ENCODE measurements at places on chromosomes 1 and 21. TPM values are rescaled to one million over a fixed set of nuclear protein-coding genes. Genes with fewer than 3 reads are reported as not detected.

- DNase-seq, result peak; percentile 74
These were observed 41.2 kb downstream of the RRAGC start for GRCh38 chr1:38818175-38818976.

DNA sequence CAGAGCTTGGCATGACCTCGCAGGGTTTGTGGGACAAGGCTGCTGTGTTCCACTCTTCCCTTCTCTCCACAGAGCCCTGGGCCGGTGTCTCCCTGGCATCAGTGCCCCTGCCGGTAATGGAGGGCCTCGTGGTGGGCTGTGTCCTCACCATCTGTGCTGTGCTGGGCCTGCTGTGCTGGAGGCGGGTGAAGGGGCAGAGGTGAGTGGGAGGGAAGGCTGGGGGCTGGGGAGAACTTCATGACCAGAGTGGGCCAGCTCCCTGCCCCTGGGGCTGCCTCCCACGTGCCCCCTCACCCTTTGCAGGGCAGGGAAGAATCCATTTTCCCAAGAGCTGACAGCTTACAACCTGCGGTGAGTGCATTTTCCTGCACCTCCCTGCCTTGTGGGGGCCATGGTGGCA lies 12.0 kb upstream of the LGR6 start:
- DNase-seq, result no peak

DNA sequence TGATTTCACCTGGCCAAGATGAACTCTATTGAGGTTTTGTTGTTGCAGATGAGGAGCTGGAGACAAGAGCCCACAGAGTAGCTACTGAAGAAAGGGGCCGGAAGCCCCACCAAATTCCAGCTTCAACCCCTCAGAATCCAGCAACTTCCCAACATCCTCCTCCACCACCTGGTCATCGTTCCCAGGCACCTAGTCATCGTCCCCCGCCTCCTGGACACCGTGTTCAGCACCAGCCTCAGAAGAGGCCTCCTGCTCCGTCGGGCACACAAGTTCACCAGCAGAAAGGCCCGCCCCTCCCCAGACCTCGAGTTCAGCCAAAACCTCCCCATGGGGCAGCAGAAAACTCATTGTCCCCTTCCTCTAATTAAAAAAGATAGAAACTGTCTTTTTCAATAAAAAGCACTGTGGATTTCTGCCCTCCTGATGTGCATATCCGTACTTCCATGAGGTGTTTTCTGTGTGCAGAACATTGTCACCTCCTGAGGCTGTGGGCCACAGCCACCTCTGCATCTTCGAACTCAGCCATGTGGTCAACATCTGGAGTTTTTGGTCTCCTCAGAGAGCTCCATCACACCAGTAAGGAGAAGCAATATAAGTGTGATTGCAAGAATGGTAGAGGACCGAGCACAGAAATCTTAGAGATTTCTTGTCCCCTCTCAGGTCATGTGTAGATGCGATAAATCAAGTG lies 14.3 kb downstream of the CD2 start:
- DNase-seq, result no peak

DNA sequence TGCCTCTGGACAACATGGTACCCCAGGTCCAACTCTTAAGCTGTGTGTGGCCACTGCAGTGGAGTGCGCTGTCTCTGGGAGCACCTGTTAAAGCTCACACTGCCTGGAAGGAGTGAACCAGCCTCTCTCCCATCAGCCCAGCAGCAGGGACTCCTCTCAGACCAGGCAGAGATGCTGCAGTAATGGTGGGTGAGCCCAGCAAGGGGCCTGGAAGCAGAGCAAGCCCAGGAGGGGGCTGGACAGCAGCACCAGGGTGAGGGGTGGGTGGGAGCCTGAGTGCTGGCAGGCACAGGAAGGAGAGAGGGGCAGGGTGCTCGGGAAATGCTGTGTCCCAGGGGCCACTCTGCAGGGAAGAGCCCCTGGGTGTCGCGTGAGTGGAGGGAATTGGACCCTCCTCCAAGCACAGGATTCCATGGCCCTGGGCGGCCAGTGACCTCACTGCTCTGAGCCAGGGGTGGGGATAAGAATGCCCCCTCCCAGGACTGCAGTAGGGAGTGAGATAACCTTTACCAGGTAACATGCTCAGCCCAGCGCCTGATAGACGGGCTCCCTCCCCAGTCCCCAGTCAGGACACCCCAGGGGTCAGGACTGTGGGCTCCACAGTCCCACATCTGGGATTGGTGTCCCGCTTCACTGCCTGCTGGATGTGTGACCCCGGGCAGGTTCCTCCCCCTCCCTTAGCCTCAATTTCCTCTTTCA lies 313.1 kb downstream of the MATN1 start:
- no peak for DNase-seq

SERTAD4 gene
- 4.7 TPM for polyA plus RNA-seq

DNA sequence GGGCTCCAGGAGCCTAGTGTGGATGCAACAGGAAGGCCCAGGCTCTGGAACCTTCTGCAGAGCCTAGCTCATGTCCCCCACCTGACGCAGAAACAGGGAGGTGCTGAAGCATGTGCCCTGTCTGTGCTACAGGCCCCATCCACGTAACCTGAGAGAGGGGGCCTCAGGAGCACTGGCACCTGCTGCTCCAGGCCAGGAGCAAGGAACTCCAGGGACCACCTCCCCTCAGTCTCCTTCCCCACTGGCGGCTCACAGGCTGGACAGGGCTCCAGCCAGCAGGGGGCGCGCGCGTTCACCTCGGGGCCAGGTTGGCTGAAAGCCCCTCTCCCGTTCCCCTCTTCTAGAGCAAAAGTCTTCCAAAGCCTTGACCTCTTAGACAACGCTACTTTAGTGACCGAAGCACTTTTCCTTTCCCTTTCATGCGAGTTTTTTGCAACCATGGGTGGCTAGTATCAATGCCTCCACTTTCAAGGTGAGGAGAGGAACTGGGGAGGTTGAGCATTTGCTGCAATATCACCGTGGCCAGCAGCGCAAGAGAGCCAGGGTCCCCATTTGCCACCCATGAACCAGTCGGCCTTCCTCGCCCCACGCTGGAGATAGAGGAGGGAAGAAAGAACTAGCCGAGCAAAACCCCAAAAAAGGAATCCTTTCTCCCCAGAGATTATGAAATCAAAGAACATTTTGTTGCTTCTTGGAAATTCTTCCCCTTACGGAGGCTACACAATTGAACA lies 52.4 kb upstream of the GPR157 start:
- DNase-seq, result peak; percentile 75

TMCC2 gene
- polyA plus RNA-seq, result 1.7 TPM

GRCh38 chr1:3427711-3428704 lies 26.5 kb upstream of the ARHGEF16 start:
- DNase-seq, result no peak

- no peak for DNase-seq
These were observed 22.4 kb upstream of the LRRC8C start for GRCh38 chr1:89610457-89611011.

RGS8 gene
- polyA plus RNA-seq, result not detected

DNA sequence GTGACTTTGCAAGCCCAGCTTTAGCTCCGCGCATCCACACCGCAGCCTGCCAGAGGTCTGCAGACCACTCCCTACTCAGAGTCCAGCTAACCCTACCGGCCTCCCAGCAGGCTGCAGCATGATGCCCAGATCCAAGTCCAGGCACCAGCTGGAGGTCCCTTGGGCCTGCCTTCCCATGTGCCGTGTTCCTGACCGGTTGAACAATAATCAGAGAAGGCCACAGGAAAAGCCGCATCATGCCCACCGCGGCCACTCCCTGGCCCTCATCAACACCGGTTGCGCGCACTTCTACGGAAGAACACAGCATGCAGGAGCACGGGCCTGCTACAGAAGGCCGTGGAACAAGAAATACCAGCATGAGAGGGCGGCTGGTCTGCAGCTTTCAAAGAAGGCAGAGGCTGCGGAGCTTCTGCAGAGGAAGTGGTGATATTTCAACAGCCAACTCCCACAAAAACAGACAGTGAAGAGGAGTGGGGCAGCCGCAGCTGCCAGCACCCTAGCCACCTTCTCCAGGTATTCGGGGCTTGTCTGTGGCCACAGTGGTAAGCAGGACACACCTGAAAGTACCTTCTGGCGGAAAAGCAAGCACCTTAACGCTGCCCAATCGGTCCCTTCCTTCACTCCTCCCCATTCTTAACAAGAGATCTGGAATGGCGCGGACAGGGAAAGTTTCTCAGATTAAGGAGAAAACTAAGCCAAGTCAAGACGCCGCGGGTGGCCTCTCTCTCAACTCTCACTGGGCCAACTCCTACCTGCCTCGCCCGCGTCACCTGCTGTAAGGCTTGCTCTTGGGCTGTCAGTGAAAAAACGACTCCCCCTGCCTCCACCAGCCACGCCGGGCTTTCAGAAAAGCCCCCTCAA lies 1.5 kb downstream of the PGBD5 start:
- DNase-seq, result peak; percentile 31

DNA sequence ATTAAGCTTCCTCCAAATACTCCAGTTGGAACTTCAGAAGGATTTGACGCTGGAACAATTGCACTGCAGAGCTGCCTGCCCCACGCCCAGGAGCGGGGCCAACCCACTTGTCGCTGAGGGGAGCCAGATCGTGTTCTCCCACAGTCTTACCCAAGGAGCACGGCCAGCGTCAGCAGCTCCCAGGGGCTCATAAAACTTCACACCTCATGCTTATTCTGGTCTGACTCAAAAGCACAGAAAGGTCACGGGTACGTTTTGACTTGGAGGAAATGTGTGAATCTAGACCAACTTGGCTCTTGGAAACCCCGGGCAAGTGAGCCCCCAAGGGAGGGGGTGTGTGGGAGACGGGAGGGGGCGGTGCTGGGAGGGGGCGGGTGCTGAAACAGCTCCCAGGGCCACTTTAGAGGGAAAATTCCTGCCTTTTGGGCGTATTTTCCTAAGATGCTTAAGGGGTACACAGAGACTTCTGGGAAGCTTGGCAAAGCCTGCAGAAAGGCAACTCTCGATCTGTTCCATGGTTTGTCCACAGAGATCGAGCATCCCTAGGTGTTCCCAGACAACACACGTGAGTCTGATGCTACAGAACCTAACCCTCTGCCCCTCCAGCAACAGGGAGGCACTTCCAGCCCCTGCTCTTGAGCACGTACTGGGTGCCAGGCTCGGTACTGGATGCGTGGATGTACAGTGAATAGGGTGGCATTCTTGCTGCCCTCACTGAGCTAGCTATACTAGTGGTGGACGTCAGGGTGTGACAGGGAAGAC lies 98.9 kb downstream of the DHRS3 start:
- DNase-seq, result peak; percentile 61

DNA sequence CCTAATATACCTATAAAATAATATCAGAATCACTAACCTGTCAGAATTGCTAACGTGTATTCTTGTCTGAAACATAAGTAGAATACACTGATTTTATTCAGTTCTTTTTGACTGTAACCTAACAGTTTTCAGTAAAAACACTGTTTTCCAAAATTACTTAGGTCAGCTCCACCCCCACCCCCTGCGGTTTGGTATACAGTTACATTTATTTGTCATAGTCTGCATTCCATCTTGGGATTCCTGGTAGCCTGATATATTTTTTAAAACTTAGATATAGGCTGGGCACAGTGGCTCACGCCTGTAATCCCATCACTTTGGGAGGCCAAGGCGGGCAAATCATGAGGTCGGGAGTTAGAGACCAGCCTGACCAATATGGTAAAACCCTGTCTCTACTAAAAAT lies 19.8 kb upstream of the ABCD3 start:
- no peak for DNase-seq

- no peak for DNase-seq
These were observed 408.4 kb downstream of the NTNG1 start for GRCh38 chr1:107549152-107549810.

- no peak for DNase-seq
These were observed 15.1 kb downstream of the FALEC start for GRCh38 chr1:150530491-150531159.

DNA sequence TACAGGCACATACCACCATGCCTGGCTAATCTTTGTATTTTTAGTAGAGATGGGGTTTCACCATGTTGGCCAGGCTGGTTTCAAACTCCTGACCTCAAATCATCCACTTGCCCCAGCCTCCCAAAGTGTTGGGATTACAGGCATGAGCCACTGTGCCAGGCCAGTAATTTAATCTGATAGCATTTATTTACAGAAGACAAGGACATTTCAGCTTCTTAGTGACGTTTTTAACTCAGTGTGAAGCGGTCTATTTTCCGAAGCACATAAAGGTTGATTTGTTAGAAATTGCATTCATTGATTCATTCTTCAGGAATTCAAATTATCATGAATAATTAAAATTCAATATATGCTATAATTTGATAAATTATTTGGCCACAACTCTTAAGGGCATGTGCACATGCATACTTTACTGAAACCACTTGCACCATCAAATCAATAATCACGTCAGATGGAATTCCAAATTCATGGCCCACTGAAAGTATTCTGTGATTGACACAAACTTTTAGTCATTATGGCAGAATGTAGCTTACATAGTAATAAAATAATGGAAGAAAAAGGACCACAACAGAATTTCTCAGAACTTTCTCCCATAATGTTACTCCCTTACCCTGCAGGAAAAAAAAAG lies 339.5 kb downstream of the VAV3 start:
- DNase-seq, result no peak

DNA sequence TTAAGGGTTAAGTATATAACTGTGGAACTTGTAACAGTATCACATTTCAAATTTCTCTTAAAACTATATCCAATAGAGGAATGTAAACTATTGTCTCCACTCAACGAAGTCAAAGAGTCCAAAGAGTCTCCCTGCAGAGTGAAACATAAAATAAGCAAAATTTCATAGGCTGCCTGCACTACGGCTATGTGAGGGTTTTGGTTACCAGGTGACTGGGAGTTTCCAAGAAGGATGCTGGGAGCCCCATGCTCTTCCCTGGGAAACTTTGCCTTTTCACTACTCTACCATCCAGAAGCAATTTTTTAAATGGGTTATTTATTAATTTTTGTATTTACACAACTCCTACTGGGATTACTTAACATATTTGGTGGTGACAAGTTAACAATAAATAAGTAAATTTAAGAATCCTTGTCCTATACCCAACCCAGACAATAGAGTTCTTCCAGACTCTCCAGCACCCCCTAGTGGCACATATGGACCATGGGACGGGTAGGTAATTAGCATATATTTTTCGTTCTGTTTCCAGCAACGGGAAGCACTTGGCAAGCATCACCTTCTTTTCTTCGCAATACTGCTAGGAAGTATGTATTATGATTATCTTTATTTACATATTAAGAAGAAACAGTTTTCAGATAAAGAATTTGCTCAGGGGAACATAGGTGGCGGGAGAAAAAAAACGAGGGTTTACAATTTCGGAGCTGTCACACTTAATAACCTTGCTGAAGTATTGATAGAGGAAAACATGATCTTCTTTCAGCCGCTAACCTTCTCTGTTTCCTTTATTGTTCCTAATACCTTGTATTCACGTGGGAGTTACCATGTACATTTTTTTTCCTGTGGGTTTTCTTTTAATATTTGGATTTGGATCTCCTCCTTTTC lies 3.5 kb downstream of the FMO2 start:
- DNase-seq, result peak; percentile 73

DNA sequence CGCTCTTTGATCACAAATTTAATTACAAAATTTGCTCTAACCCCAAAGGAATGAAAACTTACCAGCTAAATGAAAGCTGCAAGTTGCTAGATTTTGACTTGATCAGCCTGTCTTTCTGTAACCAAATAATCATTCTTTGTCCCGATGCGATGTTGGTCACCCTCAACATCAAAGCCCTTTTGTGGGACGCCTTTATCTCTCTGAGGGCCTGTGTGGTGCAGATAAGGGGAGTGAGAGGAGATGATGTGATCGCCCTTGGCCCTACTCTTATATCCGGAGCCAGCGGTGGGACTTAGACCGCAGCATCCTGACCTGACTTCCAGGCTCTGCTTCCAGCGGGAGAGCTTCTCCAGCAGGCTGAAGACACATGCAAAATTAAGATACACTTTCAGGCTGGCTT lies 19.3 kb upstream of the UMODL1 start:
- no peak for DNase-seq

SYCP1 gene
- not detected for polyA plus RNA-seq

- DNase-seq, result no peak
These were observed 3.7 kb downstream of the DEDD start for GRCh38 chr1:161128591-161129420.

- DNase-seq, result peak; percentile 88
These were observed 21.3 kb downstream of the RAB3B start for GRCh38 chr1:51969038-51969705.

Measured in hepatocyte (in vitro differentiated cells).